Urinary bladder (tissue), 4 donors: ENCODE measurements at places on chromosomes 16 and 17. TPM values are rescaled to one million over a fixed set of nuclear protein-coding genes. Genes with fewer than 3 reads are reported as not detected.

- no peak for DNase-seq
These were observed 806 bp downstream of the TBX21 start for GRCh38 chr17:47733674-47734410.

DNA sequence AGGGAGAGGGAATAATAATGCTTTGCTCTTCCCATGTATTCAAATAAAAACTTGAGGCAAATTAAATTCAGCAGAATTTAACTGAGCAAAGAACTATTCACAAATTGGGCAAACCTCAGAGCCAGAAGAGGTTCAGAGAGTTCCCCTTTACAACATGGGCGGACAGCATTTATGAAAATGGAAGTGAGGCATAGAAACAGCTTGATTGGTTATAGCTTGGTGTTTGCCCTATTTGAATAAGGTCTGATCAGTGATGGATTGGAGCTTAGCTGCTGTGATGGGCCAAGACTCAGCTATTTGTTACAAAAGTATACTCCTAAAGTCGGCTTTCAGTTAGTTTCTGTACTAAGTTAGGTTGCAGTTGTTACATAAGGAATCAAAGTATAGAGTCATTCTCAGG lies 63.0 kb downstream of the TMEM100 start:
- no peak for DNase-seq

The NUP88 gene
- total RNA-seq = 70.4 TPM

DNA sequence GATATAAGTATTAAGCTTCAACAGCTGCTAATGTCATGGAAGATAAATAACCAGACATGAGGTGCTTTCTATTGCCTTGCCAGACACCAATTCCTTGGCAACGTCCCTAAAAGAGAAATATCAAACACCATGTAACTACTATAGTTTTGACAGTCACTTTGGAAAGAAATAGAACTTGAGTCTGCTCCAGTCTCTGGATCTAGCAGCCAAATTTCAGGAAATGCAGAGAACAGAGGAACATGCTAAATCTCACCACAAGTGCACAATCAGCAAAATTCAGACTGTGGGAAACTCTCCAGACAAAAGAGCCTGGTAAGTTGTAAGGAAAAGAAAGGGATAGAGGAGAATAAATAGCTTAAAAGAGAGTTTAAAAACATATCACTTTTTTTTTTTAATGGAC lies 28.4 kb upstream of the TANC2 start:
- DNase-seq = no peak

DNA sequence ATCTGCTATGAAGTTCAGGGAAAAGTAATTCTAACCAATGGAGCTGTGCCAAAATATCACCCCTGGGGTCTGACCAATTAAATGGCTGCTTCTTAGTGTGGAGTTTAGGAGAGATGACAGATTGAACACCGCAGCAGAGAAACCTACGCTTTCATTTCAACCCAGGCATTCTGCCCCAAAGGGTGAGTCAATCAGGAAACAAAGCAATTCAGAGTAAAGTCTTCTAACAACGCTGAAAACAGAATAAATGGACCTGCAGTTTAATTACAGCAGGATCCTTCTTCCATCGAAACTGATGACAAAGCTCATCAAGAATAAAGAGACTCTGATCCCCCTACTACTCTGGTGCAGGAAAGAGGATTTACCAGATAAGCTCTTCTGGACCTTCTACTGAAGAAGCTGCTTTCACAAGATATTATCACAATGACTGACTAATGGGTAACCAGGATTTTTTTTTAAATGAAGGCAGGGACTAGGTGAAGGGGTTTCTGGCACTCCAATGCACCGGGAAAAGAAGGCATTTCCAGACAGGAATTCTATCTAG lies 16.7 kb downstream of the RFFL start:
- no peak for DNase-seq

DNA sequence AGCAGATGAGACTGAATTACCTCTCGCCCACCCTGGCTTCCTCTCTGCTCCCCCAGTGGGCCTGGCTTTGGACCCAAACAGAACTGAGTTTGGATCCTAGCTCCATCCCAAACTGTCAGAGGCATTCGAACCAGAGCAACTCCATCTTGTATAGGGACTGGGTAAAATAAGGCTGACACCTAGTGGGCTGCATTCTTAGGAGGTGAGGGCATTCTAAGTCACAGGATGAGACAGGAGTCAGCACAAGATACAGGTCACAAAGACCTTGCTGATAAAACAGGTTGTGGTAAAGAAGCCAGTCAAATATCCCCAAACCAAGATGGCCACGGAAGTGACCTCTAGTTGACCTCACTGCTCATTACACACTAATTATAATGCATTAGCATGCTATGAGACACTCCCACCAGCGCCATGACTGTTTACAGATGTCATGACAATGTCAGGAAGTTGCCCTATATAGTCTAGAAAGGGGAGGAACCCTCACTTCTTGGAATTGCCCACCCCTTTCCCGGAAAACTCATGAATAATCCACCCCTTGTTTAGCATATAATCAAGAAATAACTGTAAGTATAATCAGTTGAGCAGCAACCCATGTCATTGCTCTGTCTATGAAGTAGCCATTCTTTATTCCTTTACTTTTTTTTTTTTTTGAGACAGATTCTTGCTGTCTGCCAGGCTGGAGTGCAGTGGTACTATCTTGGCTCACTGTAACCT lies 44.4 kb downstream of the LYRM1 start:
- DNase-seq = no peak

DNA sequence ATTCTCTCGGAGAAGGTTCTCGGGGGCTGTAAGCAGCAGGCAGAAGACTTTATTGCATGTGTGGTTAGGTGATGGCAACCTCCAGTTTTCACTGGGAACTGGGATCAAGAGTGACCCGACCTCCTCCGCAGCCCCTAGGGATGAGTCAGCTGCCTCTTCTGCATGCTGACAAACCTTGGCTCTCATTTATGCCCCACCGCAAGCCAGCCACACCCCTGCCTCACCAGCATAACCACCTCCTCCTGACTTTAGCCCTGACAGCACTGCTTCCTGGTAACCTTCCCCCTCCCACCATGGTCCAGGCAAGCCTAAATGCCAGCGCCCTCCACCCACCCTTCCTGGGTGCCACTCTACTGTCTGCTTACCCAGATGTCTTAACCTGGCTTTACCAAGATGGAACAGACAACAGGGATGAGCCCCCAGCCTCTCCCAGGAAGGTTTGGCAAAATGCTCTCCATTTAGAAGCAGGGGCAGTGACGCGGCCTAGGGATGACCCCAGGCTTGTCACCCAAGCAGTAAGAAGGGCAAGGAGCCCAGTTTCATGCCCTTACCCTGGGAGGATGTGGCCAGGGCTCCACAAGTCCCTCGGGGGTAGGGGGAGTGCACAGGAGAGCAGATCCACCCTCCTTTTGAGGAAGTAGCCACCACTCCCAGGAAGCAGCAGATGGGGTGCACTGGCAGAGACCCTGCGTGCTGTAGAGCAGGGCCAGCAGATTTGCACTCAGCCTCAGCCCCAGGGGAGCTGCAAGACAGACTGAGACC lies 73.5 kb downstream of the GOSR1 start:
- no peak for DNase-seq

GRCh38 chr17:55319933-55320593 lies 55.3 kb downstream of the HLF start:
- DNase-seq = no peak

The PSMD3 gene
- total RNA-seq = 36.0 TPM

DNA sequence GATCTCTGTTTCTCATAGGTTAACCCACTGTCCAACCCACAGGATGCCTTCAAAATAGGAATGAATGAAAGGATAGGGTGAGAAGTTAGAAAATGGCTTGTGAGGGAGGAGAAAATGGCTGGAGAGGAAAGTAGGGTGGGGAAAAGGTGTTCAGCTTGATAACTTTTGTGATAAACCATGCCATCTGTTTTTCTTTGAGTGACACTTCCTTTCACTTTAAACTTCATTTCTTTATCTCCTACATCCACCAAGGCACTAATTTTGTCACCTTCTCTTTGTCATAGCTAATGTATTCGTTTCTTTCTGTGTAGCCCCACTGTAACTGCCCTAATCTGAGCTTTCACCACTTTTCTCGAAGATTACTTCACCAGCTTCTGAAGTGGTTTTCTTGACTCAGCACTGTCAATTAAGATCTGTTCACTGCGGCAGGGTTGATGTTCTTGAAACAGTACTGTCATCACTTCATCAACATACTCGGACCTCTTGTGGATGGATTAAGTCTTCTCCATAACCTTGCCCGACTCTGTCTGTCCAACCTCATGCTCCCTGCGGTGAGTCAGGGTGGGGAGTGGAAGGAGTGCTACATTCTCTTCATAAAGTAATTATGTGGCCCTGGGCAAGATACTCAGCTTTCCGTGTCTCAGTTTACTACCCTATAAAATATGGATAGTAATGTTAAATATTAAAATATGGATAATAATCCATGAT lies 5.5 kb upstream of the KRT10 start:
- no peak for DNase-seq

- no peak for DNase-seq
These were observed 9.1 kb downstream of the TFAP4 start for GRCh38 chr16:4263504-4264436.

GRCh38 chr17:57877803-57878377 lies 28.0 kb upstream of the MRPS23 start:
- DNase-seq = no peak

- no peak for DNase-seq
These were observed 140.5 kb downstream of the TRIM37 start for GRCh38 chr17:58966208-58966607.

DNA sequence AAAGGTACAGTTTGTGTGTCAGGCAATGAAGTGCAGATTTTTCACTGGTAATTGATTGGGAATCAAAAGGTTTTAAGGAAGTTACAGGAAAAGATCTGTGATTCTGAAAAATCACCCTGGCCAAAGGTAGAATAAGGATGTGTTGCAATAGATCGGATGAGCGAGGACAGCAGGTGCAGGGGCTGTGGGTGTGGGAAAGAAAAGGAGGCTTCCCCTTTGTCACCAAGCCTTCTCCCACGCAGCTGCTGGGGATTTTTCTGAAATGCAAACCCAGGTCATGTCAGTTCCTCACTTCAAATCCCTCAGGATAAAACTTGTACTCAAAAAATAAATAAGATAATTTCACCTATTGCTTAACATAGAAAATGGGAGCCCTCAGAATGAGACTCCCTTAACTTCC lies 47.9 kb upstream of the ARHGAP17 start:
- DNase-seq = no peak

The VASN gene
- 20.8 TPM for total RNA-seq

- DNase-seq = no peak
These were observed 360.7 kb downstream of the PMP22 start for GRCh38 chr17:14904386-14904785.

DNA sequence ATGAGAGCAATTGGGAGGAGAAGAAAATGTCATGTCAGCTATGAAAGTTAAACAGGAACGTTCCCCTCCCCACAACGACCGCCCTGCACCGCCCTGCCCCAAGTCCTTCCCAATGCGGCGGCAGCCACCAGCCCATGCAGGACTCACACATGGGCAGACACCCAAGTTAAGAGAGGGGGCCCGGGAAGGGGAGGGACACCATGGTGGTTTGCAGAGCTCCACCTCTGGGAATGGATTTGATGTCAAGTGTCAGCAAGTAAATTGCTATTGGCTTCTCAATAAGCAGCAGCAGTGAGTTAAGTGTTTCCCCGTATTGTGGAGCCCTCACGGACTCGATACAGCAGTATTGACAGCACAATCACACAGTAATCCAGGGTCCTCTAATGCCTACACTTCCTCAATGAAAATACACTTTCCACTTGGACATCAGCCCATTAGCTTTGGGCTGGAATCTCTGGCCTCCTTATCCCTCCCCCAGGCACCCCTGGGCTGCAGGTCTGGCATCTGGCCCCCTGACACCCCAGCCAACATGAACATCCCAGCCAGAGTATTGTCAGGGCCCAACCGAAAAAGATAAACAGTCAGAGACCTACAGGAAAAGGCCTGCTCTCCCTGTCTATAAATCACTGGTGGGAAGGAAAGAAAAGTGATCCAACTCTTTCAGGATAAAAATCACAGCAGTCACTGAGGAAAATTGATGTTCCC lies 22.6 kb downstream of the ZFHX3 start:
- DNase-seq = no peak

GRCh38 chr16:14400285-14400977 lies 229.6 kb downstream of the PARN start:
- no peak for DNase-seq

- no peak for DNase-seq
These were observed 19.0 kb downstream of the PPM1D start for GRCh38 chr17:60618854-60619526.

DNA sequence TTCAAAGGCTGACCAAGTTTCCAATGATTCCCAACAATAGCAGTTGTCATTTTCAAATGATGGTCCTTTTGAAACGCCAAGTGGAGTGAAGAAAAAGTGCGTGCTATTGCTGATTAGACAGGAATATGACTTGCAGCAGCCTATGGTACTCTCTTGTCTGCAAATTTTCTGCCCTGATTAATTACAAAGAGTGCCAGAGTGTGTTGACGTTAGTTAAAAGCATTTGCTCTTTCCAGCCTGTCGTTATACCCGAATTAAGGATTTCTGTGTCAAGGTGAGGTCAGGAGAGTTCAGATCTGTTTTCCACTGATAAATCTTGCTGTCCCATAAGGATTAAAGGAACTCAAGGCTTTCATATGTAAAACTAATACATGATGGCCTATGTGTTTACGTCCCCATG lies 75.0 kb upstream of the ADAMTS18 start:
- DNase-seq = no peak

- DNase-seq = no peak
These were observed 10.0 kb upstream of the CD300LD start for GRCh38 chr17:74601944-74602572.

The SCARF1 gene
- total RNA-seq = 10.7 TPM

DNA sequence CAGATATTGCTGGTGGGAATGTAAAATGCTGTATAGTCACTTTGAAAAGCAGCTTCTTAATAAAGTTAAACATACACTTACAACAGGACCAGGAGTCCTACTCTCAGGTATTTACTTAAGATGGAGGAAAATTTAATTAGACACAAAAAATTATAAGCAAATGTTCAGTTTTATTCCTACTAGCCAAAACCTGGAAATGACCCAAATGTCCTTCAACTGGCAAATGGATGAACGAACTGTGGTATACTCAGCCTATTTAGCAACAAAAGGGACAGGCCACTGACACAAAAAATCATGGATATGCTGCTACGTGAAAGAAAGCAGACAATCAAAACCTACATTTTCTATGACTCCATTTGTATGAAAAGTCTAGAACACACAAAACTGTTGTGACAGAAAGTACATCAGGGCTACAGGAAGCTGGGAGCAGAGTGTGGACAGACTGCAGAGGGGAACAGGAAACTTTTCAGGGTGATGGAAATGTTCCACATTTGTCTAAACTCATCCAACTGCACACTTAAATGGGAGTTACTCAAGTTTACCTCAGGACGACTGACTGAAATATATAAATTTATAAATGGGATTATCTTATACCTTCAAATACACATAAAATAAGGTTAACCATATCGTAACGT lies 49.3 kb upstream of the MNT start:
- no peak for DNase-seq

- DNase-seq = no peak
These were observed 314.2 kb downstream of the FOXL1 start for GRCh38 chr16:86892509-86892908.

The MYL4 gene
- 31.7 TPM for total RNA-seq

The YBX2 gene
- 0.37 TPM for total RNA-seq

- DNase-seq = no peak
These were observed 6.9 kb upstream of the PIRT start for GRCh38 chr17:10844621-10845387.

GRCh38 chr16:84074721-84075120 lies 32.1 kb upstream of the SLC38A8 start:
- DNase-seq = no peak

The DRC7 gene
- not detected for total RNA-seq
